ENCODE measurements at places on chromosomes 13 and 19.

DNA sequence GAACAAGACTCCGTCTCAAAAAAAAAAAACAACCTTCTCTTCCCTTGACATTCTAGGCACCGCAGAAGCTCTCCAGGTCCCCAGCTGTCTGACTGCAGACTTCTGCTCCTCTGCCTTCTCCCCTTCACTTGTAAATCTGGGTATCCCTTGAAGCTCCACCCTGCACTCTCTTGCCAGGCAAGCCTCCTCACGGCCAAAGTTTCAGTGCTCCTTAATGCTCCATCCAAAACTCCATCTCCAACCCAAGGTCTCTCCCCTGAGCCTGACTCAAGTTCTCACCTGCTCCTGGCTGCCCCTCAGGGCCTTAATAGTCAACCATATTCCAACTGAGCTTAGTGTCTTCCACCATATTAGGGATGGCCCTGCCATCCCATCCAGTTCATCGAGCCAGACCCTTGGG lies 1.4 kb upstream of the CLDND2 start:
- DNase-seq = no peak

DNA sequence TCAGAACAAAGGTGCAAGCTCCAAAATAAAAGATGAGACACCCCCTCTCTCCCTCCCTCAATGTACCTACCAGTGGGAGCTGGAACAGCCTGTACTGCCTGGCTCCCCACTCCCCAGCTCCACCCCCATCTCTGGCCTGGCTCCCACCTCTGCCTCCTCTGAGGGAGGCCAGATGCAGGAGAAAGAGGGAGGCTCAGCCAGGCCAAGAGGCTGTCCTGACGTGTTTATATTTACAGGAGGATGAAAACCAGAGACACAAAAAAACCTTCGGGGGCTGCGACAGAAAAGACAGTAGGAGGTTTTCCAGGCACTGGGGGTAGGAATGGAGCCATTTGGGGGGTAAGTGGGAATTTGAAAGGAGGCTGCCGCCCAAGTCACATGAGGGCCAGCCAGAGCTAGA lies 19.7 kb downstream of the ARHGEF18 start:
- peak; percentile 48 for DNase-seq

DNA sequence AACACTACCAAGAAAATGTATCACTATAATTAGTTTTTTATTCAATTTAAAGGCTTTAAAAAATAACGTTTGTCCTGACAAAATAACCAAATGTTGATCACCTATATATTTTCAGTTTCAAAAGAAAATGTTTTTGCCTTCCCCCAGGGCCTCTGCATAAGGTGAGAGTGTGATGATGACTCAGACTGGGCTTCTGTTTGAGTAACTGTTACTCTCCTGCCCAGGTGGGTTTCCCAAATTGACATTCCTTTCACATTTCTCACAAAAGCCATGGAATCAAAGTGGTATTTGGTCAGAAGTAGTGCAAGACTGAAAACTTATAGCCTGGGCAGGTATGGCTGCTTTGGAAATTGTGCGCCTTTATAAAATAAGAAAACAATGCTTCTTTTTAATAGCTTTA lies 180.6 kb downstream of the COG6 start:
- no peak for DNase-seq

- no peak for DNase-seq
These were observed 1138.8 kb upstream of the PCDH9 start for GRCh38 chr13:68368922-68369321.

DNA sequence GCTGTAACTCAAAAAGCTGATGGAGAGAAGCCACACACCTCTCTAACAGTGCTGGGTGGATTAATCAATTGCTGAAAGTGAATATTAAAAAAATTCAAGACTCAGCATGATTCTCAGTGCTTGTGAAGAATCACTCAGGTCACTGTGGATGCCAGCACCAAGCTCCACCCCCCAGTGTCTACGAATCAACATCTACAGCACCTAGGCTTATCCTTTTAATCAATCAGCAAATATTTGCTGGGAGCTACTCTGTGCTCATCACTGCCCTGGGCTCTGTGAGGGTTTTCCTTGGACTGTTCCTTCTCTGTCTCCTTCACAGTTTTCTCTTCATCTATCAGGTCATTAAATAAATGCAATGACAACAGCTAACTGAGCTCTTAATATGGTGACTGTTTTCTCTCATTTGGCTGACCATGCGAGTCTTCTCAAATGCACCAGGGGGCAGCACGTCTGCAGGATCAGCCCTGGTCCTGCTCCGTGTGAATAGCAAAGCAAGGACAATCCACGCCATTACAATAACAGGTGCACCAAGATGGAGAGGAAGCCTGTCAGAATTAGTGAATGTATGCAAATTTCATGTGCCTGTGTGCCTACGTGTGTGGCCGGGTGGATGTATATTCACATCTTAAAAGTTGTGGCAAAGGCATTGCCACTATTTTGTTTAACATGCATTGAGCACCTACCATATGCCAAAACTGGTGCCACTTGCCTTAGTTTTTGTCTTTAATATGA lies 14.6 kb upstream of the C13orf42 start:
- peak; percentile 53 for DNase-seq

DNA sequence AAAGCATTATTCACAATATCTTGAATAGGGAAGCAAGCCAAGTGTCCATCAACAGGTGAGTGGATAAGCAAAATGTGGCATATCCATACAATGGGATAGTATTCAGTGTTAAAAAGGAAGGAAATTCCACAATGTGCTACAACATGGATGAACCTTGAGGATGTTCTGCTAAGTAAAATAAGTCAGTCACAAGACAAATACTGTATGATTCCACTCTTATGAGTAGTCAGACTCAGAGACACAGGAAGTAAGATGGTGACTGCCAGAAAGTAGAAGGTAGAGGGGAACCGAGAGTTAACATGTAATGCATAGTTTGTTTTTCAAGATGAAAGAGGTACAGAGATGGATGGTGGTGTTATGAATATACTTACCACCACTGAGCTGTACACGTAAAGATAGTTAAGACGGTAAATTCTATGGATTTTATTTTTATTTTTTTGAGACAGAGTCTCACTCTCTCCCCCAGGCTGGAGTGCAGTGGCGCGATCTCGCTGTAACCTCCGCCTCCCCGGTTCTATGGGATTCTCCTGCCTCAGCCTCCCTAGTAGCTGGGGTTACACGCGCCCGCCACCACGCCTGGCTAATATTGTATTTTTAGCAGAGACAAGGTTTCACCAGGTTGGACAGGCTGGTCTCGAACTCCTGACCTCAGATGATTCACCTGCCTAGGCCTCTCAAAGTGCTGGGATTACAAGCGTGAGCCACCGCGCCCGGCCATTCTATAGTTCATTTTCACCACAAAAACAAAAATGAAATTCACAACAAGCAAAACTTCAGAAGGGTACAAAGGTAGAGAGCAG lies 1.0 kb upstream of the CHAMP1 start:
- DNase-seq = peak; percentile 8

DNA sequence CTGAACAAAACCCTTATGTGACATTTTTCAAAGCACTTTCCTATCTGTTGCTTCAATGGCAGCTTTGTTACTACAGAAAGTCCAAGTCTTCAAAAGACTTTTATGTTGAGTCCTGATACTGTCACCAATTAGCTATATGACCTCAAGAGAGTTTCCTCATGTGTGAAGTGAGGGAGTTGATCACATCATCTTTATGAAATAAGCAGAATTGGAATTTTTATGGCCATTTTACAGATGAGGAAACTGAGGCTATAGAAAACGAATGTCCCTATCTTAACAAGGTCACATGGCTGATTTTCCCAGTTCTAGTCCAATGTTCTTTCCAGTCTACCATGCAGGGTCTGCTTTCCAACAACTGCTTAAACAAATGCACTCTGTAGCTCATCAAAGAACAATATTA lies 2.6 kb downstream of the TNFRSF19 start:
- no peak for DNase-seq

- DNase-seq = no peak
These were observed 72.9 kb downstream of the STK24 start for GRCh38 chr13:98504029-98504351.

- no peak for DNase-seq
These were observed 265.3 kb upstream of the STARD13 start for GRCh38 chr13:33550885-33551284.

- DNase-seq = no peak
These were observed 8.3 kb downstream of the IGLON5 start for GRCh38 chr19:51319649-51320279.

DNA sequence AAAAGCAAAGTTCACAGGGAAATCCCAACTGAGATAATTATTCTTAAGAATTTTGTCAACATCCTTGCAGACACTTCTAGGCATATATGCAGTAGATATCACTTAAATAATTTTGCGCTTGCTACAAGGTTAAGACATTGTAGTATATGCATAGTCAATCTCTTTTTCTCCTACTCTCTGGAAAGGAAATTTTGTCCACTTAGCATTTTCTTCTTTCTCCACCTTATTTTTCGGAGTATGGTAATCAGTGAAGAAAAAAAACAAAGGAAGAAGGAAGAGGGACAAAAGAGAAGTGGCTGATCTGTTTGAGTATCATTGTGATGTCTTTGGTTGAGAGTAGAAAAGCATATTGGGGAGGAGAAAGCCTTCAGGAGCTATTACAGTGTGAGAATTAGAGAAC lies 104.6 kb downstream of the LACC1 start:
- DNase-seq = no peak

DNA sequence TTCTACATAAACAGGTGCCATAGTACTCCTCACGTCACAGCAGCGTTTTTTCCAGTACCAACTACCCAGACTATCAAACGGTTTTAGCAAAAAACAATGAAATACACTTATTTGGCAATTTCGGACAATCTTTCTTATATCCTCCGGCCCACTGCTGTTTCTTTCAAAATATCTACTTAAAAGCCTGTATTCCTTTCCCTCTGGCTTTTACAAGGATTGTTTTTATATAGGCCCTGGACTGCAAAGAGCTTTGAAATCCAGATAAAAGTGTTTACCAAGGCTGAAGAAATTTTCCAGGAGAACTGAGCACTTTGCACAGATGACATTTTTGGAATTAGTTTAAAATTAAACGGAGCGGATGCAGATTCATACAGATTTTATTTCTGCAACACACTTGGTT lies 255.9 kb upstream of the STARD13 start:
- no peak for DNase-seq

- peak; percentile 70 for DNase-seq
These were observed 2.5 kb downstream of the HDGFL2 start for GRCh38 chr19:4474514-4475022.

GRCh38 chr13:57302604-57303003 lies 135.6 kb downstream of the PRR20E start:
- no peak for DNase-seq

- peak; percentile 16 for DNase-seq
These were observed 595.5 kb downstream of the LMO7 start for GRCh38 chr13:76231522-76232167.

DNA sequence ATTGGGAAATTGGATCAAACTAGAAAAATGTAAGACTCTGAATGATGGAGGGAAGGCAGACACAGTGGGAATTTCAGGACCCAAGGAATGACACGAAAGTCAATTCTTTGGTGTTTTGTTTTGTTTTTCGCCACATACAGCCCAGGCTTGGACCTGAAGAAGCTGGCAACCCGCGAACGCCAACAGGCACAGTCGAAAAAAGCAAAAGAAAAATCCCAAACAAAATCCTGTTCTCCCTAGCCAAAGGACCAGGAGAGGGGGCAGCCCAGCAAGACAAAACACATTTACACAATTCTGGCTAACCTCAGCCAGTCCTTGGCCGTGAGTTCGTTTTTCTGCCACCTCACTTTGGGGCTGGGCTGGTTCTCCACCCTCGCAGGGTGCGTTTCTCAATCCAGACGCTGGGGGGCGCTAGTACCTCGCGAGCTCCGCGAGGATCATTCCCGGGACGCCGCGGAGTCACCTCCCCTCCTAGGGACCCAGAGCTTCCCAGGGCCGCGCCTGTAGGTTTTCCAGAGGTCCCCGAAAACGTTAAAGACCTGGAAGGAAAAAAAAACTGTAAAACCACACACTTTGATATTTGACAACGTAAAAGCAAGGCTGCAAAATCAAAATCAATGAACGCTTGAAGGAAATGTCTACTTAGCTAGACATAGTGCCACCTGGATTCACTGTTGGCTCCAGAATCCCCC lies 34.9 kb upstream of the TPM4 start:
- peak; percentile 90 for DNase-seq

GRCh38 chr13:39374741-39375189 lies 228.2 kb downstream of the LHFPL6 start:
- DNase-seq = no peak

DNA sequence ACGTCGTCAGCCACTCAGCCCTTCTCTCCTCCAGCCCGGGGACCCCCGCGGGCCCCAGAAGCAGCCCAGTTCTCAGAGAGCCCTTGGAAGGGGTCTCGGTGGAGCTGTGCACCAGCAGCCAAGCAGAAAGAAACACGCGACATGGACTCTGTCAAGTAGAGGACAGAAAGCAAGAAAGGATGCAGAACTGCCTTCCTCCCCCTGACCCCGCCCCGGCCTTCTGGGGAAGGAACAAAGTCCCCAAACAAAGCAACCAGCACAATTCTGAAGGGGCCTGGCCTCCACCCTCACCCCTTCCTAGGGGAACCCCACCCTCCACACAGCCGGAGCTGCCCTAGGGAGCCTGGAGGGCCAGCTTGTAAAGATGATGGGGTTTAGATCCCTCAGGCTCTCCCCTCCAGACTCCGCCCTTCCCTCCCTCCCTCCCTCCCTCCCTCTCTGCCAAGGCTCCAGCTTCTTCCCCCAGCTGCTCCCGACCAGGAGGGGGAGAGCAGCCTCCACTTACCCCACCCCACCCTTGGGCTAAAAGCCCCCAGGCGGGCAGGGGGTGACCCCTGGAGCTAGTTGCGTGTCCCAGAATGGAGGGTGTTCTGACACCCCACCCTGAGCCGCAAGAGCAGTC lies 7.8 kb downstream of the LYL1 start:
- peak; percentile 60 for DNase-seq

- DNase-seq = no peak
These were observed 136.4 kb downstream of the MYCBP2 start for GRCh38 chr13:77190349-77190958.

DNA sequence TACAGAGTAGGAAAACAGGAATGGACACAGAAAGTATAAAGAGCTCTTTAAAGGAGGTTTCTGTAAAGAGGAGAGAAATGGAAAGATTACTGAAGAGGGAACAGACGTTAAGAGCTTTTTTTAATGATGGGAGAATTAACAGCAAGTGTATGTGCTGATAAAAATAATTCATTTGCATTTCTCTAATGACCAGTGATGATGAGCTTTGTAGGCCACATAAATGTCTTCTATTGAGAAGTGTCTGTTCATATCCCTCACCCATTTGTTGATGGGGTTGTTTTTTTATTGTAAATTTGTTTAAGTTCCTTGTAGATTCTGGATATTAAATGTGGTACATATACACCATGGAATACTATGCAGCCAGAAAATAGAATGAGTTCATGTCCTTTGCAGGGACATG lies 40.0 kb downstream of the MYO16 start:
- DNase-seq = no peak

GRCh38 chr13:30173303-30173610 lies 134.1 kb downstream of the KATNAL1 start:
- DNase-seq = no peak

GRCh38 chr13:33992881-33993336 lies 175.0 kb downstream of the RFC3 start:
- no peak for DNase-seq
